Stimulated activated CD4-positive, alpha-beta T cell treated with anti-CD3 and anti-CD28 coated beads, TNF-alpha, amount 100 ng/mL, for 4 hours (primary cell): ENCODE measurements at places on chromosomes 5 and 9.

DNA sequence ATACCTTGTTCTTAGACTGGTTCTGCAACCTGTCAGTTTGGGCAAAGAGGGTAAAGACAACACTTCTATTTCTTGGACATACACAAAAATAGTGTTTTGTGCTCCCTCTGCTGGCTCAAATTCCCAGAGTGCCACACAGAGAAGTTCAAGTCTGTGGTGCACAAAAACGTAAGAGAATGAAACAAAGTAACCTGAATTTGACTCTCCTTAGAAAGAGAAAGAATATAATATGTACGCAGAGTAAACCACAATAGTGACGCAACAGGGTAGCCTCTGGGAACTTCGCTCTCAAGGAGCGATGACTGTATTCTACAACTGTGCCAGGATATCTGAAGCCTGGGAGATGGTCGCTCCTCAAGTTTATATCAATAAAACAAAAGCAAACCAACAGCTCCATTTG, 18.5 kb downstream of the DDX31 start:
- DNase-seq = no peak

GRCh38 chr5:158809310-158809850, 290.3 kb downstream of the EBF1 start:
- no peak for DNase-seq

- no peak for DNase-seq
Measured at GRCh38 chr9:14584571-14584970, 108.7 kb downstream of the ZDHHC21 start.

DNA sequence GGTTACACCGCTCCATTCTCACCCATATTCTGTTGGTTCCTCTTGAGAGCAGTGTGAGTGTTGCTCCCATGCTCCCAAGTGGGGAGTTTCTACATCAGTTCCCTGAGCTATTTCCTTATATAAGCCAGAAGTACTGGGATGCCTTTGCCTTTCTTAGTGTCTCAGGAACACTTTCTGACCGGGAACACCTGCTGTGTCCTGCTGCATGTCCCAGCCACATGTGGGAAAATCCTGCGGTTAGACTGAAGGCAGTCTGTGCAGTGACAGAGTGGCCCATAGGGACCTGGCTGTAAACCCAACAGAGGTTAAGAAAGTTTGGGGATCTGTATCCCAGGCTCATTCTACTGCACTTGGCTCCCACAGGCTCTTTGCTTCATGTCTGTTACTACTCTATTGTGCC, 126.0 kb downstream of the EGFLAM start:
- DNase-seq = no peak

GRCh38 chr5:5342784-5343183, 79.7 kb upstream of the ICE1 start:
- no peak for DNase-seq

DNA sequence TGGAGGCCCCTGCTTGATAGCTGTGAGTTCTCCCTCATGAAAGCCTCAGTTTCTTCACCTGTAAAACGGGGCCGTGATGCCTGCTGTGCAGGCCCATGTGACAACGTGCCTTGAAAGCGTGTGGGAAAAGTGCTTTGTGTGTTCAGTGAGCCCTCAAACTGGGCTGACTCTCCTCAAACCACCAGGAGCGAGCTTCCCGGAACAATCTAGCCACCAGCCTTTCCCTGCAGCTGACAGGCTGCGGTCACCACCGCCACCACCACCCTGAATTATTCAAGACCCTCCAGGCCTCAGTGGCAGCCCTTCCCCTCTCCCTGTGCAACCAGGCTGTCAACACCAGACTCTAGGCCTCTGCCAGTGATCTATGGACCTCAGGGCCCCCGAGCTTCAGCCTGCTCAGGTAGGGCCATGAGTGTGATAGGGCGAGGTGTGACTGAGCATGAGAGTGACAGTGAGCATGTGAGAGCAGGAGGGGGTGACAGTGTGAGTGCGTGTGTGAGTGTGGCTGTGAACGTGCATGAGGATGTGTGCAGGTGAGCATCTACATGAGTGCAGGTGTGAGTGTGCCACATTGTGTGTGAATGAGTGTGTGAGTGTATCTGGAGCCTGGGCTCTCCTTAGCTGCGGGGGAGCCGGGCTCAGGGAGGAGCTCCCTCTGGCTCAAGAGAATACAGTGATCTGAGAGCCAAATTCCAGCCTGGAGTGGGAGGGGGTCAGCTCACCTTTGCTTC, 53.3 kb upstream of the PSD2 start:
- DNase-seq = no peak

DNA sequence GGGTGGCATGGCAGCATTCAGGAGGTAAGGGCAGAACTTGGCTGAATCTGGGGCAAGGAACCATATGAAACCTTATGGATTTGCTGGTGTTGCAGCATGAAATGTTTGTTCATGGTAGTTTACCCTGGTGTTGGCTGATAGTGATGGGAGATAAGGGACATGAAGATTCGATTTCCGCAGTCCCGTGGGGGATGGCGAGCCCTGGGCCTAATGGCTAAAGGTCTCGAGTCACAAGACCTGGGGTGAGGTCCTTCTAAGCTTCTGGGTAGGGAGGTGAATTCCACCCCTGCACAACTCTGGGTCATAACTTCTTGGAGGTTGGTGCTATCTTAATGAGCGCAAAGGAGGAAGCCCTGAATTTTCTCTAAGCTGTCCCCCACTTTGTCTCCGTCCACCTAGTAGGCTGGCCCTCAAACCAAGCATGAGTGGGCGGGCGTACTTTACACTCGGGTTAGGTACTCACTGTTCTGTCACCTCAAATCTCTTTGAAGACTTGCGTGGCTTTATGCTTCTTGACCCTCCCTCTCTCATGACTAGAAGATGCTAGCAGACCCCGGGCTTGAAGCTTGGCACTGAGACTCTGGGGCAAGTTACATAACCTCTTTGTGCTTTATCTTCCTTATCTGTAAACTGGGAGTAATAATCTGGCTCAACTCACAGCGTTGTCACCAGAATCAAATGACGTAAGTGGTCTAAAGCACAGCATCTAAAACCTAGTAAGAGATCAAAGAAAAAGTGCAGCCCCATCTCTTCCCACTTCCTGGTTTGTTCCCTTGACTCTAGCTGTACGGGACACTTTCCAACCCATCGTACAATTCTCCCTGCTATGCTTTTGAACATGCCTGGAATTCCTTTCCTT, 72.5 kb downstream of the BASP1 start:
- no peak for DNase-seq

DNA sequence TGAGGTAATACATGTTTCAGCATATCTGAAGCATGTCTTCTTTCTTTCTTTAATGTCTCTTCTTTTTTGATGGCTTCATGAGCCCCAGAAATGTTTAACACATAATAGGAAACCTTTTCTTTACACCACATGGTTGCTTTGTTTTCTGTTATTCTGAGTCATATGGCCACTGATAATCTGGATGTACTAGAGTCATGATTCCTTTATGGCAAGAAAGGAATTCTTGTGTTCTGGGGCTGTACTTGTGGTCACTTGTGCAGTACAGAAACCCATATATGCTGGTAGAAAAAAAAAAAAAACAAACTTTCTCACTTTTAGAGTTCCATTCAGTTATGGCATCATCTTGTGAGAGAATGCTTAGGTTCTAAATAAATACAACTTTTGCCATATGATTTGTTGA, 1669.3 kb upstream of the CDH9 start:
- no peak for DNase-seq

- DNase-seq = no peak
Measured at GRCh38 chr5:135566422-135567400, 12.1 kb downstream of the CXCL14 start.

- no peak for DNase-seq
Measured at GRCh38 chr5:149153193-149153750, 12.0 kb downstream of the ABLIM3 start.

DNA sequence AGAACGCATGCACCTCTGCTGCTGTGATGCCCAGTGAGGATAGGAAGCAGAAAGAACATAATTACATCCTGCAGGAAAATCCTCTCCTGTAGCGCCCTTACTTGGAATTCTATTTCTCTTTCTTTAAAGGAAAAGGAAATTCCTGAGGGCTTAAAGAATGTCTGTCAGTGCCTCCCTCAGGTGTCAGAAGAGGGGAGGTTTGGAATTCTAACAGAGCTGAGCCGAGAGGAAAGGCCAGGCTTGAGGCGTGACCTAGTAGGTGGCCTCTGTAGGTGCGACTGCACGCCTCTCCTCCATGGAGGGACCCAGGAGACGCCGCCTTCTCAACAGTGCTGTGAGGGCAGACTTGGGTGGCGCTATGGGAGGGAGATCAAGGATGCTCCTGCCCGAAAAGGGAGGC, 55.9 kb upstream of the ERCC6L2 start:
- no peak for DNase-seq

- DNase-seq = no peak
Measured at GRCh38 chr9:113998525-113999255, 79.4 kb downstream of the AMBP start.

DNA sequence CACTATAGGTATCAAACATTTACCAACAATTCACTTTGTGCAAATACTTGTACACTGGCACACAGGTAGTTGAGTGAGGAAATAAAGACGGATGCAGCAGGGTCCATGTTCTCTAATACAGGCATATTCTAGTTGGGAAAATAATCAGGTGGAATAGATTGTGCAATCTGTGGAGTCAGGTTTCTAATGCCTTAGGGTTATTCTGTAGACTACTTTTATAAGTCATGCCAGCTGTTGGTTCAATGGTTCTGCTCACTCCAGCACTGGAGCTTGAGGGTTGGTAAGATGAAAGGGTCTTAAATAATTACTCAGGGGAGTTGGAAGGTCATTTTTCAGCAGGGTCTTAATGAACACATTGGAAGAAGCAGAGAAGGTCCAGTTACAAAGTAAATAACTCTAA, 690.3 kb upstream of the DMAC1 start:
- no peak for DNase-seq

DNA sequence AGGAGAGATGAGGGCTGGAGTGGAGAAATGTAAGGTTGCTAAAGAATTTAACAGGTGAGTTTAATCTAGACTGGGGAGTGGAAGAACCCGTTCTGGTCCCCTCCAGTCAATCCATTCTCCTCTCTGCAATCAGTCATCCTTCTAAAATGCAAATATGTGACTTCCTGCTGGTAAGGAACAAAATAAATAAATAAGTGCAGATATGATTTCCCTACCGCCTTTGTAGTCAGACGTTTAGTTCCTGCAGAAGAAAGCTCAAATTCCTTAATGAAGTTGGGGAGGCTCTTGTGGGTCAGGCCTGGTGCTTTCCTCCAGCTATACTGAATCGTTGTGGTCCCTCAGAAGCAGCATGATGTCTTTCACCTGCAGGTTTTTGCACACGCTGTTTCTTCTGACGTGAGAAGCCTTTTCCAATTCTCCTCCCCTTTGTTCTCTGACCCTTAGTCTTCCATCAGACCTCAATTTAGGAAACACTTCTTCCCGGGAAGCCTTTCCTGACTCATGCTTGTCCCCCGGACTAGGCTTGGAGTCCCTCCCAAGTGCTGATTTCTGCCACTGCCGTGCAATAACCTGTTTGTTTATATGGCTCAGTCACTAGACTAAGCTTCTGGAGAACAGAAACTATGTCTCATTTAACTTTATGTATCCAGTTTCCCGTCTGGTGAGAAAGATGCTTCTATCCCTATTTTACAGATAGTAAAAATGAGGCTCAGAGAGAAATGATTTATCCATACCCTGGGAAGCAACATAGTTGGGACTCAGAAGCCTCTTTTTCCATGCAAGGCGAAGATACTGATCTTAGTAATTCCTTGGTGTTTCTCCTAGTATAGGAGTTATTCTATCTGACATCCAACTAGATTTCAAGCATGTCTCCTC, 1.3 kb downstream of the ATP6V1G1 start:
- no peak for DNase-seq

GRCh38 chr5:52922384-52922783, 66.8 kb upstream of the ITGA2 start:
- no peak for DNase-seq

GRCh38 chr5:129241755-129242154, 147.2 kb downstream of the ISOC1 start:
- no peak for DNase-seq

- no peak for DNase-seq
Measured at GRCh38 chr5:168204165-168204564, 87.3 kb upstream of the WWC1 start.

DNA sequence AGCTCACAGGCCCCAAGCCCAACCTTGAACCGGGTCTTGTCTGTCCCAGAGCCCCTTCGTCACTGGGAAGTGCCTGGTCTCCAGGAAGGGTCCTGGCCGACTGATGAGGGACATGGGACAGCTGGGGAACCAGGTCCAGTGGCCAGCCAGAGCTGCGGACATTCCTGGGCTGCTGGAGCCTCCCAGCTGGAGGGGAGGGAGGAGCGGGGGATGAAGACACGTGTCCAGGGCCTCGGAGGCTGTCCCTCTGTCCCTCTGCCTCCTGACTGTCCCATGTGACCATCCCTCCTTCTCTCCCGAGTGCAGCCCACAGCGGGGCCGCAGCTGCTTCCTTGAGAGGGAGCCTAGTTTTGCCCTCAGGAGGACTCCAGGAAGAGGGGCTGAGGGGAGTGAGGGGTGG, 41.7 kb upstream of the UBAC1 start:
- no peak for DNase-seq

GRCh38 chr5:150590979-150591695, 49.3 kb upstream of the SYNPO start:
- DNase-seq = no peak

DNA sequence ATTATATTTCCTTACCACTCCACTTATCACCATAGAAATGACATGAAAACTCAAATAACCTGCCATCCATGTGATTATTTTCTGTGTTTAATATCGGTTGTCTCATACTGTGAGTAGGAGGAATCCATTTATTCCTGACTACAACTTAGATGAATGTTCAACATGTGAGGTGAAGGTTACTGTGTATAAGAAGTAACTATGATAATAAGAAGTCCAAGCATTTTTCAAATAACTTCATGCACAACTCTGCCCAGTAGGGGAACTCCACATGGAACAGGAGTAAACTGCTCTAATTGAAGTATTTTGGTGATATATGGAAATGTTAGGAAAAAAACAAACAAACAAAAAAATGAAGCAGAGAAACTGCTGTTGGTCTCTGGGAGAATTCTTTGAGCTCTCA, 447.5 kb upstream of the GRIN3A start:
- no peak for DNase-seq
